ENCODE measurements at places on chromosomes 6 and 20. TPM values are rescaled to one million over a fixed set of nuclear protein-coding genes. Genes with fewer than 3 reads are reported as not detected.

DNA sequence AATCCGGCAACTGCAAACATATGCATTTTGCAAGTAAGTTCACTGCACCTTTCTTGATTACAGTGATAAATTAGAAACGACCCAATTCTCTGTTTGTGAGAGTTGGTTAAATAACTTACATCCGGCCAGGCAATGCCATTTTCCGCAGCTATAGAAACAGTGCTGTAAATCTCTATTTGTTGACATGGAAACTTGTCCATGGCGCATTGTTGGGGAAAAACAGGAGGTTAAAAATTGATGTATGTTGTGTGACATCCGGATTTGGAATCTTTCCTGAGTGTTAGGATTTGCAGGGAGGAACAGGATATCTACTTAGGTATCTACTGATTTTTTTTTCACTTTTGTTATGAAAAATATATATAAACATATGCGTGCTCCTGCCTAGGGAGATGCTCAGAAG, 66.5 kb downstream of the DLGAP4 start:
- no peak for DNase-seq

DNA sequence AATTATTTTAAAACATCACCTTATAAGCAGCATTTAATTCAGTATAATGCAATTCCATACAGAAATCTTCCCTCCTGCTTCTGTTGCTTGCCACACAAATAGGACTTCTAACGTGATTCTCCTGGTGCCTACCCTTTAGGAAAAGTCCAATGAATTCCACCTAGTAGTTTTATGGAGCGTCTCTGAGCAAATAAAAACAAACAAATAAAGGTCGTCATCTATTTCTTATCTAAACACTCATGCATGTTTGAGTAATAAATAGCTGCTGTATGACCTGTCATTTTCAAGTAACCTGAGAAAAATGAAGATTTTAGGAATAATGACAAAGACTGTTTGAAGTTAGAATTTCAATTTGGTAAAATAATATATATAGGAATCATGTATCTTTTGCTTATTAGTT, 102.7 kb downstream of the BMP5 start:
- DNase-seq = no peak

GRCh38 chr20:38216746-38217595, 43.6 kb downstream of the KIAA1755 start:
- DNase-seq = no peak

DNA sequence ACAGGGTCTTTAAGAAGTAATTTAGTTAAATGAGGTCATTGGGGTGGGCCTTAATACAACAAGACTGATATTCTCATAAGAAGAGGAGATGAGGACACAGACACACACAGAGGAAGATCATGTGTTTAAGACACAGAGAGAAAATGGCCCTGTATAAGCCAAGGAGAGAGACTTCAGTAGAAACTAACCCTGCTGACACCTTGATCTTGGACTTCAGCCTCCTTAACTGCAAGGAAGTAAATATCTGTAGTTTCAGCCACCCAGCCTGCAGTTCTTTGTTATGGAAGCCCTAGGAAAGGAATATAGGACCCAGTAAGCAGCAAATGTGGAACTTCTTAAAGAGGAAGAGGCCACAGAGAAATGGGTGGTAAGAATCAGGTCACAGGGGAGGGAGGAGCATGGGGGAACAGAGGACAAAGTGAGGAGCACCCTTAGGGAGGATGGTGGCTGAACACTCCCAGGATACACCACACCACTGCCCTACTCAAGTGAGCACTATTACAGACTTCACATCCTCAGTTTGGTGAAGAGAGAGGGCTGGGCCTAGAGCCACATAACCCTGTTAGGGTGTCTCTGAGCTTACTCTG, 762 bp downstream of the SIRPB1 start:
- DNase-seq = no peak

DNA sequence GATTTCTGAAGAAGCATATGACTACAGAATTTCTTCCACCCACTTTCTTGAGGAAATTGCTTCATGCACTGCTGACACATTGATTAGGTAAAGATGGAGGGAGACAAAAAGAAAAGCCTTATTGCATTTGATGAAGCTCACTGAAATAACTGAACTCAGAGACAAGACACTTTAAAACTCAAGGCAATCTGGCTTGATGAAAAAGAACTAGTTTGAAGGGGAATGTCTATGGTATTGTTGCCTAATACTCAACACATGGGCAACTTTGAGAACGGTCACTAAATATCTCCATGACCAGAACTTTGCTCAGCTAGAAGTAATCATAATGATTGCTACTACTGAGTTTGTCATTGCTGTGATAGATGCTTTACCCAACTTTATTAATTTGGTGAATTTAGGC, 38.1 kb downstream of the HTR1B start:
- DNase-seq = no peak

FAM162B gene
- 9.9 TPM for polyA plus RNA-seq

OR2H1 gene
- polyA plus RNA-seq = not detected

C20orf204 gene
- polyA plus RNA-seq = 0.06 TPM

DNA sequence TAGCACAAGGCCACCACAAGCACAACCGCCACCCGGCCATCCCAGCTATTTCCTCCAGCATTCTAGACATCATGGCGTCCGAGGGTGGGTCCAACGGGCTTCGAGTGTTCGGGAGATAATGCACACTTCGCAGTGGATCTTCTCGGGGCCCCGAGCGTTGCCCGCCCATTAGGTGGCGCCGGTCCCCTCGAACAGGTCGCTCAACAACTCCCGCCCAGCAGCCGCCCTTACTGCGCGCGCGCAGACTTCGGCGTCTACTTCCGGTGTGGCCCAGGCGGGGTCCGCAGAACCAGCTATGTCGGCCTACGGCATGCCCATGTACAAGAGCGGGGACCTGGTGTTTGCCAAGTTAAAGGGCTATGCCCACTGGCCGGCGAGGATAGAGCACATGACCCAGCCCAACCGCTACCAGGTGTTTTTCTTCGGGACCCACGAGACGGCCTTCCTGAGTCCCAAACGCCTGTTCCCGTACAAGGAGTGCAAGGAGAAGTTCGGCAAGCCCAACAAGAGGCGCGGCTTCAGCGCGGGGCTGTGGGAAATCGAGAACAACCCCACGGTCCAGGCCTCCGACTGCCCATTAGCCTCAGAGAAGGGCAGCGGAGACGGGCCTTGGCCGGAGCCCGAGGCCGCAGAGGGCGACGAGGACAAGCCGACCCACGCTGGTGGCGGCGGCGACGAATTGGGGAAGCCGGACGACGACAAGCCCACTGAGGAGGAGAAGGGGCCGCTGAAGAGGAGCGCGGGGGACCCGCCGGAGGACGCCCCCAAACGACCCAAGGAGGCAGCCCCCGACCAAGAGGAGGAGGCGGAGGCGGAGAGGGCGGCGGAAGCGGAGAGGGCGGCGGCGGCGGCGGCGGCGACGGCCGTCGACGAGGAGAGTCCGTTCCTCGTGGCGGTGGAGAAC, at the start of gene HDGFL1:
Gene HDGFL1 (plus strand): TSS at position 286 of the 904 bp plus-strand sequence. CDS start 10 bp downstream, at position 296.
- DNase-seq = no peak

- no peak for DNase-seq
Measured at GRCh38 chr6:125154761-125155135, 1.2 kb downstream of the TPD52L1 start.

DNA sequence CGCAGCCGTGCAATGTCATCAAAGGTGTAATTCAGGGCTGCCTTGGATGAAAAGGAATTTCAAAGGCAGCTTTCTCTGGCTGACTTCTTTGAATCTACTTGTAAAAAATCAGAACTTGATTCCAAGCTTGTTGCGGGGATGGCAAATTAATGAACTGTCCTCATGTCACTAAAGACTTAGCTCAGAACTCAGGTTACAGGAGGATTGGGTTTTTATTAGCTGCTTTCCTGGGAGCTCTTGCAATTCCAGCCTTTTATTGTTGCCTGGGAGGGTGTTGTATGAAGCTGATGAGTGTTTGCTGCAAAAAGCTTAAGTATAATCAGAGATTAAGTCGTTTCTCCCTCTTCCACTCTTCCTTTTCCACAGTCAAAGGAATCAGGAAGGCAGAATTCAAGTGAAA, 113.0 kb upstream of the CDH4 start:
- no peak for DNase-seq

SPTLC3 gene
- polyA plus RNA-seq = 0.27 TPM

All from BJ (cell line).